ENCODE measurements at places on chromosomes 12 and 14. TPM values are rescaled to one million over a fixed set of nuclear protein-coding genes. Genes with fewer than 3 reads are reported as not detected.
A peak's percentile ranks its signal among the peaks of the same experiment; 100 is the strongest.

DNA sequence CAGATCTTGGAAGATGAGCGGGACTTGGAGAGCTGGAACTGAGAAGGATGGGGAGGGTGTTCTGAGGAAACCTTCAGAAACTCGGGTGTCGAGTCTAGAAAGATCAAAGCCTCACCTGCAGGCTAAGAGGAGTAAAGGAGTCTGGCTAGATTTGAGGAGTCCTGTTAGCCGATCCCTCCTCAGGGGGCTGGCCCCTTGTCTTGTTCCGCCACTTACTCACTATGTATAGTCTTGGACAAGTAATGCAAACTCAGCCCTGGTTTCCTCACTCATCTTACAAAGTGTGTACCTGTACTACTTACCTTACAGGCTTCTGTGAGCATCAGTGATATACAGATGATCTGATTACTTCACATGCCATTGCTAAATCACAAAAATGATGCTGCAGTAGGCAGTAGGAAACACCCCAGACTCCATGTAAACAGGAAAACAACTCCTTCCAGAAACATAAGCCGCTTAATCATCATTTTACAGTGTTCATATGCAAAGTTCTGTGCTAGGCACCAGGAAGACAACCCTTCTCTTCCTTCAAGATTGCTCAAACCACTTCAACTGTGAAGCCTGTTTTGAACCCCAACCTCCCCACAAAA is 2.0 kb upstream of the SPTLC2 start:
- no peak for DNase-seq

DNA sequence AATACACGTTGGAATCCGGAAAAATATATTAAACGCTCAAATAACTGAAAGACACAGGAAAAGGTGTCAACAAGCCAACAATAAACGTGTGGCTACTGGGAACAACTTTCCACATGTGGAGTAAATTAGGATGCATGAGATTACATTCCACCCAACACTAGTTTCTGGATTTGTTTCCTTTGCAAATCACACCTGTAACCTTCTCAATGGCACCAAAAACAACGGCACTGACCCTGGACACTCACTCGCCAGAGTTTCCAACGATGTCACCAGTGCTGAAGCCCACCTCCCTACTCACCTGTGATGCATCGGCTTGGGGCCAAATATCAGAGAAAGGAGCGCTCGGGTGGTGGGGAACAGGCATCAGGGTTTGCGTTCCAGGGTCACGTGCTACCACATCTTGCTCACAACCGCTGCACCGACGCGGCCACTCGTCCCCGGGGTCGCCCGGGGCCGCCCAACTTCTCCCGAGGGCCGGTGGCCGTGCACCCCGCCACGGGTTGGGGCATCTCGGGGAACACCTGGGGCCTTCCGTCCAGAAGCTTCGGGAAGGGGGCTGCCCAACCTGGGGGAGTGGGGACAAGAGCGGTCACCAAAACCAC is 629 bp downstream of the PRDM4 start:
- DNase-seq: peak; percentile 55

DNA sequence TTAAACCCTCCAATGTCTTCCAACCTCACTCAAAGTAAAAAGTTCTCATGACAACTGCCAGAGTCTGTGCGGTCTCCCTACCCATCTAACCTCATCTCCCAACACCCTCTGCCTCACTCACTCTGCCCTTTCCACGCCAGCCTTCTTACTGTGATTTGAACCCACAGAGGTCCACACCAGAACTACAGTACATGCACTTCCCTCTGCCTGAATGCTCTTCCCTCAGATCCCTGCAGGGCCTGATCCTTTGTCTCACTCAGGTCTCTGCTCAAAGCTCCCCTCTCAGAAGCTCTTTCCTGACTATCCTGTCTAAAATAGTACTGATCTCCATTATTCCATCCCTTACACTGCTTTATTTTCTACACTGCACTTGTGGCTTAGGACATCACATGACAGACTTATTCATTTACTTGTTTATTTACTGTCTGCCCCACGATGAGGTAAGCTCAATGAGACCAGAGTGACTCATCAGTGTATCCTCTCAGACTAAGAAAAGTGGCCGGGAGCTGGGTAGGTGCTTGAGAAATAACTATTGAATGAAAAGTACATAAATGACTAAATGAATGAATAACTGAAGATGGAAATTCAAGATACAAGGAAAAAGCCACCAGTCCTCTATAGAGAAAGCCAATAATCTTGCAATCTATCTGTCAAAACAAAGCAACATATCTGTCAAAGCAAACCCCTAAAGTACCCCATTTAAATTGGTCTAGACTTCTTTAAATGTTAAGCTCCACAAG is 17.1 kb downstream of the POMT2 start:
- DNase-seq: peak; percentile 52

- DNase-seq: peak; percentile 27
Measured at GRCh38 chr12:43776498-43776897, 17.7 kb downstream of the IRAK4 start.

GRCh38 chr14:75928690-75929181 is 53.1 kb downstream of the TGFB3 start:
- no peak for DNase-seq

FMNL3 gene
- total RNA-seq: 23.5 TPM

SLC16A7 gene
- 21.0 TPM for total RNA-seq

POTEG gene
- not detected for total RNA-seq

GUCY2C gene
- total RNA-seq: not detected
